ENCODE measurements at places on chromosomes 3 and 15.

GRCh38 chr3:126111126-126111551 lies 27.2 kb upstream of the SLC41A3 start:
- no peak for DNase-seq

DNA sequence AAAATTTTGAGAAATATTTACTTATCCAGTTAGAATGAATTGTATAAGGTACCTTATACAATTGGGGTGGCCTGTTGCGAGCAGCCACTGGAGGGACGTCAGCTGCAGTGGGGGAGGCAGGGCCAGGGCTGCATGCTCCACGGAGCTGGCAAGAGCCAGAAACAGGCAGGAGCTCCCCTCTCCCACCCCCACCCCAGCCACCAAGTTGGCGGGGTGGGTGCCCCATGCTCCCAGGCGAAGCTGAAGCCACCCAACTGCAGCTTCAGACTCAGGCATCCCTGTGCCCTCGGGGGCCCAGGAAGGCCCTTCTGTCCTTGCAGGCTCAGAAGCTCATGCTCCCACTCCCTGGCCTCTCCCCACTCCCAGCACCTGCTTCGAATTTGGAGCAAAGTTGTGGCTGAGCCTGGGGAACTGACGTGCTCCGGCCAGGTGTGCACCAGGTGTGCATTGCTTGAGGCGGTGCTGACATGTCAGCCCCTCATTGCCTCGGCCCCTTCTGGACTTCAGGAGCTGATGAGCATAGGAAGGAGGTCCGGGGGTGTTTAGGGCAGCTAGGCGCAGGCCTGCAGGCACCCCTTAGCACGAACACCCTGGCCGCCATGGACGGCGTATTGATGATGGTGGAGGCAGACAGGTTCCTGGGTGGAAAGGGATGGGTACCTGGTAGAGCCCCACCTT lies 743.8 kb upstream of the GBE1 start:
- no peak for DNase-seq

GRCh38 chr15:79972863-79973262 lies 1.9 kb upstream of the BCL2A1 start:
- no peak for DNase-seq

GRCh38 chr3:38533285-38533976 lies 37.3 kb downstream of the EXOG start:
- no peak for DNase-seq

DNA sequence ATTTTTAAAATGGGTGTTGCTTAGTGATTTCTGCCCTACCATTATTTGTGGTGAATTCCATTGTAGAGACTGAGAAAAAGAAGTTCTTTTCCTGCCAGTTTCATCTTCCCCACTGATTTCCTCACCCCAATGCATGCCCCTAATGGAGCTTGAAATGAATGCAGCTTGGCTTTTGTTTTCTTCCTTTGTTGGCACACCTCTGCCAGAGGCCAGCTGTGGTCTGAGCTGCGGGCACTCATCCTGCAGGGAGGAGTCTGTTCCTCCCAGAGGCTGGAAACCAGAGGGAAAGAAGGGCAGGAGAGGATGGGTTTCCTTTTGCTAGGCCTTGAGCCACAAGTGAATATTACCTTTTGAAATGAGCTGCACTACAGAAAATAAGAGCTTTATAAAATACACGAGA lies 9.3 kb upstream of the ST8SIA2 start:
- DNase-seq = no peak

DNA sequence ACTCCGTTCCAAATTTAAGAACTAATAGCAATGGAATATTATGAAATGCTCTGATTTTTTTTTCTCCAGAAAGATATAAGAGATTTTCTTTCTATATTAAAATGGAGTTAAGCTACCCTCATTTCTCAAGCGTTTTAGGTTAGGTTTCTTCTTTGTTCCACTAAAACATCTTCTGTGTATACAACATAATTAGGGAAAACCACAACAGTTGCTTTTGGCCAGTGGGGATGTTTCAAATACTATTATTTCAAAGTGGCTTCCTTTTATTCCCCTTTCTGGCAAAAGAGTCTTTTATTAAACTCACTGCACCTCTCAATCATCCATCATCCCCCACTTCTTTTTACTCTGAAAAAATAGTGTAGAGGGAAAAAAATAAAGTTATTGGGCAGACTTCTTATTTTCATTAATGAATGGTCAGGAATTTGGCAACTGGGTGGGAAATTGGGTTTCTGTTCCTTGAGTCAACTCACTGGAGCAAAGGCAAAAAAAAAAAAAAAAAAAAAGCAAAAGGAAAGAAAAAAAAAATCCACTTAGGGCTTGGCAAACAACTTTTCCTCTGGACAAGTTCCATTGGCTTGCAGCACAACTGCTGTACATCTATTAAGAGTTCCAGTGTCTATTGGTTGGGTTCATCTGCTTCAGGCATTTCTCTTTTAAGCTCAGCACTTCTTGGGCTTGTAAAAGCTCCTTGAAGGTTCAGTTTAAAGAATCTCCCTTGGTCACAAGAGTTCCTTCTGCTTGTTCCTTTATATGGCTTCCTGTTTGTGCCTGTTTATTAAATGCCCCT lies 963.4 kb downstream of the ROBO1 start:
- DNase-seq = no peak

GRCh38 chr15:55649058-55649423 lies 60.9 kb upstream of the PYGO1 start:
- no peak for DNase-seq

DNA sequence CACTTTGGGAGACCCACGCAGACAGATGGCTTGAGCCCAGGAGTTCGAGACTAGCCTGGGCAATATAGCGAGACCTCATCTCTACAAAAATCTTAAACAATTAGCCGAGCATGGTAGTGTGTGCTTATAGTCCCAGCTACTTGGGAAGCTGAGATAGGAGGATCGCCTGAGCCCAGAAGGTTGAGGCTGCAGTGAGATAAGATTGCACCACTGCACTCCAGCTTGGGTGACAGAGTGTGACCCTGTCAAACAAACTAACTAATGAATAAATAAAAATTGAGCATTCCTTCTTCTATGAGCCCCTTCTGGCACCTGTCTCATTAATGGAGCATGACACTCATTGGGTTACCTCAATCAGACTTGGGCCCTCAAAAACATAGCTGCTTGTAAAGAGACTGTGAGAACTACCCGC lies 7.5 kb downstream of the ZDHHC3 start:
- no peak for DNase-seq

DNA sequence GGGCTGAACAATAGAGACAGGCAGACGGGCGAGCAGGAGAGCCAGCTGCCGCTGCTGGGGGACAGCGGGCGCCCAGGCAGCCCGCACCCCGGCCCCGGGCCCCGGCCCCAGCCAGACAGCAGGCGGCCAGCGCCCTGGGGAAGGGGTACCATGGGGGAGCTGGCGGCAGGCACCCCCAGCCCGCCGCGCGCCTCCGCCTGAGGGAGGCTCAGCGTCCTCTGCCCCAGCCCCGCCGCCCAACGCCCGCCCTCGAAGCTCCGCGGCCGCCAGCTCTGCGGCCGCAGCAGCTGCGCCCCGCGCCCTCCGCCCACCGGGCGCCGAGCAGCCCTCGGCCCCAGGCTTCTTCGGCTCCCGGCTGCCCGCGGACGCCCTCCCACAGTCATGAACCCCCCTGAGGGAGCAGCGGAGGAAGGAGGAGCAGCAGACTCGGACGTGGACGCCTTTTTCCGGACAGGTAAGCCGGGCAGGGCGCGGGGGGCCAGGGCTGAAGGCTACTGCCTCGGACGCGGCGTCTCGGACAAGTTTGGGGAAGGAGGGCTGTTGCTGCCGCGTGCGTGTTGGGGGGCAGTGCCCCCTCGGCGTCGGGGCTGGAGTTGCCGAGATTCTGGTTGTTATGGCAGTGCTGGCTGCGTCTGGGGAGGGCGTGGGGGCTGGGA lies 41.6 kb upstream of the ROPN1 start:
- DNase-seq = no peak

- peak; percentile 65 for DNase-seq
Observed at GRCh38 chr15:99509686-99510461, 55.9 kb upstream of the MEF2A start.

- no peak for DNase-seq
Observed at GRCh38 chr3:69567023-69567709, 172.1 kb upstream of the MITF start.

DNA sequence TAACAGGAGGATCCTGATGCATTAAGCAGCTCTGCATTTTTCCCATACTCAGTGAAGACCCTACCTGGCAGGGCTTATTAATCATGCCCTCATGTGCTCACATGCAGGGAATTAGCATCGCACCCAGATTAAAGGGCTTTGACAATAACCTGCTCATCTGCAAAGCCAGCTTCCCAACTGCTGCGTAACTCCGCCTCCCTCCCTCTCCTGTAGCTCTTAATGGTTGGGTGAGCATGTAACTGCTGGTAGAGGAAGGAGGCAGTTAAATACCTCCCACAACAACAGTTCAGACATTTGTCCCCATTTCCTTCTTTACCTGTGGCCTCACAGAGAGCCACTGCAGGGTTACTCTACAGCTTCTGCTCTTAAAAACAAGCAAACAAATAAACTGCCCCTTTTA lies 203.6 kb upstream of the WNT5A start:
- DNase-seq = no peak

DNA sequence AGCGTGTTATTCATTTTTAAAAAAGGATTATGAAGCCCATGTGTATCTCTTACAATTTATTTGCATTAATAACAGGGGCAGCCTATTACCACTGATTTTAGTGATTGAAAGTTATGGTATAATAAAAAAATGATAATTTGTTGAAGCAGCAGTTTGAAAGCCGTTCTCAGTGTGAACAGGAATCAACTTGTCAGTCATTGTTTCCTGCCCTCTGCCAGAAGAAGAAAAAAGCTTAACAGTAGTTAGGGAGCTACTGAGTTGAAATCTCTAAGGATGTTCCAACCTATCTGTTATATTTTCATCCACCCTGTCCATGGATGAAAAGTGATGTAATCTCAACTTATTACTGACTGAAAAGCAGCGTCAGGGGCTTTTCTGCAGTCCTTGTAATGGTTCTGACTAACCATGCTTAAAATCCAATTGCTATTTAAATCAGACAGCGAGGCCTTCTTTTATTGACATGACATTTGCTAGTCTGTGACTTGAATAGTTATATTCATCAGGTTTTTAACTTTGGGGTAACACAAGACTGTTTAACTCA lies 486.7 kb downstream of the ROBO2 start:
- no peak for DNase-seq

DNA sequence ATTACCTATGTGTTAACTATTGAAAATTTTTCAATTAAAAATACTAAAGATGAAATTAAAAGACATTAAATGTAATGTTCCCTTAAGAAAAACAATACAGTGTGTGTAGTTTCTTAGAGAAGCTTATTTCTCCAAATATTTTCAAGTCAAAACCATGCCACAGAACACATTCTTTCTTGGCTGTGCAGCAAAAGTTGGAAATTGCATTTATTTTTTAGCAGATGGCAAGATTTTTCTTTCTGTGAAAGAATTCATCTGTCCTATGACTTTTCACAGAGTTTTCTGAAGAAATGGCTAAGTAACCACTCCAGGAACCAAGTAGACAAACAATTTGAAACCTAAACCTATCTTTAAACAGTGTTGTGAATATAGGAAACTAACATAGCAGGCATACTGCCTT lies 47.2 kb downstream of the IMPG2 start:
- no peak for DNase-seq

- no peak for DNase-seq
Observed at GRCh38 chr3:129616291-129616690, 9.8 kb upstream of the PLXND1 start.

DNA sequence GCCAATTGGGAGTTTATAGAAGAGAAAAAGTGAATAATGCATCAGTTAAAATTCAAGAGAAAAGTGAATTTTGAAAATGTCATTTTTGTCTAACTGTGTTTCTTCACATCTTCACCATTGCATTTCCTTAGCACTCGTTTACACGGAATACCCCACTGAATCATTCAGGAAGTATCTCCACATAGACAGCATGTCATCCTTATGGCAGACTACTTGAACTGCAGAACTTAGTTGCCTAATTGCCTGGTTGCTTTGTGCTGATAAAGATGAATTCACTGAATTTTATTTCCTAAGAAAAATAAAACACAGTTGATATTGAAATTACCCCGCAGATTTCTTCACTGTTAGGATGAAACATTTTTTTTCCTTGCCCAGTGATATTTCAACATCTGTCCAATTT lies 627.1 kb downstream of the ROBO1 start:
- no peak for DNase-seq

DNA sequence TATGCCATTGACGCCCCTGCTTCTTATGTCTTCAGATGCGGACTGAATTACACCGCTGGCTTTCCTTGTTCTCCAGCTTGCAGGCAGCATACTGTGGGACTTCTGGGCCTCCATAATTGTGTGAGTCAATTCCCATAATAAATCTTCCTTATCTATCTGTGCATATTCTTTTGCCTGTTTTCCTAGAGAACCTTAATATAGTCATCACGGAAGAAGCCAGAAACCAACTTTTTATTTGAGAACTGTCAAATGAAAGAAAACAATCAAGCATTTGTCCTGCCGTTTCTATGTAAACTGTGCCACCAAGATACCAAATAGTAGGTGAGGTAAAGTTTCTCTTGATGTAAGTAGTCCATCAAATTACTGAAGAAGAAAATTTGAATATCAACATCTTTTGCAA lies 51.8 kb upstream of the B3GALNT1 start:
- no peak for DNase-seq

GRCh38 chr3:141835557-141836229 lies 40.8 kb upstream of the ATP1B3 start:
- DNase-seq = no peak

GRCh38 chr15:54481819-54482218 lies 503.6 kb downstream of the UNC13C start:
- DNase-seq = no peak

- DNase-seq = no peak
Observed at GRCh38 chr3:53167418-53168174, 6.6 kb downstream of the PRKCD start.

DNA sequence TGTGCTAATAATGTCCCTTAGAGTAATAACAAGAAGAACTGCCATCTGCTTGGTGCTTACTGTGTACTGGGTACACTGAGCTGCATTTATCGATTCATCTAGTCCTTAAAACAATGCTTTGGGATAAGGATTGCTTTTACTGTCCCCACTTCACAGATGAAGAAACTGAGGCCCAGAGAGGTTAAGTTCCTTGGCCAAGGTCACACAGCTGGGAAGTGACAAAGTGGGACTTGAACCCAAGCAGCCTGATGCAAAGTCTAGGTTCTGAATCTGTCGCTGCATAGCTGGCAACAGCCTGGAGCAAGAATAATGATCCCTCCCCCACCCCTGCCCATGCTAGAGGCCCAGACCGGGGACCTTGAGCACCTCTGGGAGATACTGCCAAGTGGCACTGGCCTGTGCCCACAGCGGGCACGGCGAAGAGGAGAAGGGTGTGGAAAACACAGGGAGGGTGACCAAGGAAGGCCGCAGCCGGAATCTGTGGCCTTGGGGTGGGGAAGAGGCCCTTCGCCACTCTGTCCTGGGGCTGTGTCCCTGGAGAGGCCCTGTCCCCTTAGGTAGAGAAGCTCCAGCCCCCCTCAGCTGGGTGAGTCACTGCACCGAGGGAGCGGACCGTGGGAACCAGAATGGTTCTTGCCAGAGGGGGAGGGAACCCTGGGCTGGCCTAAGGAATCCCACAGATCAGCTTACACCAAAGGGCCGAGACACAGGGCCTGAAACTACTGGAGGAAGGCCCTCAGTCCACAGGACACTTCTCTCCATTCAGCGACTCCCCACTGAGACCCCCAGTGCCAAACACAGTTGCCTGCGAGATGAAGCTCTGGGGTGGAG lies 3.5 kb downstream of the PLXND1 start:
- DNase-seq = no peak

All from GF-D8 (cell line).